ENCODE measurements at places on chromosomes 11 and 22. TPM values are rescaled to one million over a fixed set of nuclear protein-coding genes. Genes with fewer than 3 reads are reported as not detected.

The OR52I1 gene
- not detected for total RNA-seq

DNA sequence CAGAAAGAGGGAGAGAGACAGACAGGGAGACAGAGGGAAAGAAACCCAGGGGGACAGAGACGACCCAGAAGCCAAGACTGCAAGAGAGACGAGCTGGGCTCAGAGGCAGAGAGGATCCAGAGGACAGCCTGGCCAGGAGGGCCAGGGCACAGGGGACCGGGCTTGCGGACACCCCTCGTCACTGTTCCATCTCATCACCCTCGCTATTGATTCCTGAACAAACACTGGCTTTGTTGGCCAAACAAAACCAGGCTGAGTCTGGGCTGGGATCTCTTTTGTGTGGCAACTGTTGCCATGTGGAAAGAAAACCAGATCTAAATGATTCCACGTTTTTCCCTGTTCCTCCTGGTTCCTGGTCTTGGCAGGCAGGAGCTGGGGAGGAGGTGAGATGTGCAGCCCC, 339.4 kb downstream of the MN1 start:
- DNase-seq = no peak

- DNase-seq = no peak
Measured at GRCh38 chr11:91694331-91694730, 530.3 kb upstream of the FAT3 start.

DNA sequence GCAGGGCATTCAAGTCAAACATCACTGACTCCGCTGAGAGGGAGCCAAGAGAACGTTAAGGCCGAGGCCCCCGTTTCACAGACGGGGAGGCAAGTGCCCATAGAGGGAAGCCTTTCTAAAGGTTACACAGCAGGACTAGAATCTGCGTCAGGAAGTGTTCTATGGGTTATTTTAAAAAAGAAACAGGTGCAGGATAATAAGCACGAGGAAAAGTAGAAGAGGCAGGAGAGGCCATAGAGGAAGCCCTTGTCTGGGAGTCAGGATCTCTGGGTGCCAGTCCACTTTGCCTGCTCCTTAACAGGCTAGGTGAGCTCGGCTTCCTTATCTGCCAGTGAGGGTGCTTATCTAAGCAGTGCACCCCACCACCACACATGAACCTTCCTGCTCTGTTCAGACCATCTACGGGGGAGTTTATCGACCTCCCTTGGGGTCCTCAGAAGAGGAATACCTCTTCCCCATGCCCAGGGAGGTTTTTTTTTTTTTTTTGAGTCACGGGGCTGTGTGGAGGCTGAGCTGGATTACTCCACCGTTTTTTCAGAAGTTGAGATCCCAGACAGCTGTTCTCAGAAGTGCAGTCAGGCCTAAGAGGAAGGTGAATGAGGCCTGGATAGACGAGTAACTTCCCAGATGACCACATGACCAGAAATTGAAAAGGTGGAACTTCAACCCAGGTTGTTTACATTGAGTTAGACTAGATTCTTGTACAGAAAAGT, 1.2 kb upstream of the FCHSD2 start:
- no peak for DNase-seq

The MAPK8IP1 gene
- 0.23 TPM for total RNA-seq

The KDM4E gene
- 0.09 TPM for total RNA-seq

DNA sequence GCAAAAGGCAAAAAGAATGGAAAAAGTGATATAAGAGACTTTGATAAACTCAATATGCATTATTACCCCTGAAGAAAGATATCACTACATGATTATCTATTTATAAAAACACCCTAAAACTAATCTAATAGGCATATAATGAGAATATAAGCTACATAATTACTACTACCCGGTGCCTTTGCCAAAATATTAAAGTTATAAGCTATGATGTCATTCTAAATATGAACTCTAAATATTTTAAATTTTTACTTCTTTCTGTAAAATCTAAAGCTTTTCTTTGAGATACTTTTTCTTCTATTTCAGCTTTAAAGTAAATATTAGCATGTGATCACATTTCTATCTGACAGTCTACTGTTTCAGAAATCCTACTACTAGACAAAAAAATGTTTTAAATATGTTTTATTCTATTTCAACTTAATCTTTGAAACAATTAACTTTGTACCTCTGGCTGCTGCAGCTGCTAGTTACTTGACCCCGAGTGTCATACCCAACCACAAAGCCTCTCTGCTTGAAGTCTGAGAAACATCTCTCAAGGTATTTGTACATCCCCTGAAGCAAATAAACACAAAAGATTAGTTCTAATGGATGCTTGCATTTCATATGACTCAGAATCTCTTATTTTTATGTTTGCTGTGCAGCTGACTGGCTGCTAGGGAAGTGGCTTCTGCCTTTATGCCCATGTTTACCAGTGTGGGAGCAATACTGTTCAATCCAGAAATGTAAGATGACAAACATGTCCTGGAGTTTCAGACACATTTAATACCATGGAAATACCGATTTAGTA, 26.8 kb downstream of the PGM2L1 start:
- no peak for DNase-seq
